Right renal pelvis (tissue), 4 donors: ENCODE measurements at places on chromosomes 3 and 15.

DNA sequence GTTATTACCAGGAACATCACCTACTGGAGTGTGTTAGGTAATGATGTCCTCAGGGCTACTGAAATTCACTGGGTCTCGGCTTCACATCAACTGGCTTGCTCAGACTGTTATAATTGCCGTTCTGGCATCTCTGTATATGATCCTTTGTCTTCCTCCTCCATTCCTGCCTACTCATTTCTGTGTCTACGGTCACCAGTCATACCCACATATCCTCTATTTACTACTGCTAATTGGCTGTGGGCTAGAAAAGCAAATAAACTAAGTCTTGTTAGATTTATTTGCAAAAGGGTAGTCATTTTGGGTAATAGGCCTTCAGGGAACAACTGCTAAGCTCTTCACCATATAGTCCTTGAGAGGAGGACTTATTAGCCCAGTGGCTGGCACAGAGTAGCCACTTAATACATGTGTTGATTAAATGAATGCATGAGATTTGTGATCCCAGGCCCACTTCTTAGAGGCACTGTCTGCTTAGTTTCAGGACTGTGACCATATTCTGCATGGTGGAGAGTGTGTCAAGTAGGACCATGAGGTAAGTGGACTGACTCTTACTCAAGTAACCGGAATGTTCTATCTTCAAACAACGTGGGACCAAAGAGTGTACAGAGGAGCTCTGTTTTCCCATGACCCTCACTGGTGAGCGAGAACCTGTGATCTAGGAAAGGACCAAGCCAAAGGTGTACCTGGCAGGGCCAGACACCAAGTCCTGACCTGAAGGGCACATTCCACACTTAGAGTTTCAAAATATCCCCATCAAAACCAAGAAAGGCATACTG lies 13.2 kb downstream of the ZDHHC3 start:
- DNase-seq, result no peak

GRCh38 chr3:29642393-29643033 lies 361.6 kb downstream of the RBMS3 start:
- DNase-seq, result no peak

DNA sequence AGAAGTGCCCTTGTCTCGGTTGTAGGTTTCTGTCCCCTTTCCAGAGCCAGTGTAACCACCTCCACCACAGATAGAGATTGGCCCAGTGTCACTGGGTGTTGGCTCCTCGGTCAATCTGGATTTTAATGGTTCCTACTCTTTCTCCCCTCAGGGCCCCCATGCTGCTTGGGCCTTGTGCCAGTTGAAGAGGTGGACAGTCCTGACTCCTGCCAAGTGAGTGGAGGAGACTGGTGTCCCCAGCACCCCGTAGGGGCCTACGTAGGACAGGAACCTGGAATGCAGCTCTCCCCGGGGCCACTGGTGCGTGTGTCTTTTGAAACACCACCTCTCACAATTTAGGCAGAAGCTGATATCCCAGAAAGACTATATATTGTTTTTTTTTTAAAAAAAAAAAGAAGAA lies 75.2 kb downstream of the BOC start:
- no peak for DNase-seq

DNA sequence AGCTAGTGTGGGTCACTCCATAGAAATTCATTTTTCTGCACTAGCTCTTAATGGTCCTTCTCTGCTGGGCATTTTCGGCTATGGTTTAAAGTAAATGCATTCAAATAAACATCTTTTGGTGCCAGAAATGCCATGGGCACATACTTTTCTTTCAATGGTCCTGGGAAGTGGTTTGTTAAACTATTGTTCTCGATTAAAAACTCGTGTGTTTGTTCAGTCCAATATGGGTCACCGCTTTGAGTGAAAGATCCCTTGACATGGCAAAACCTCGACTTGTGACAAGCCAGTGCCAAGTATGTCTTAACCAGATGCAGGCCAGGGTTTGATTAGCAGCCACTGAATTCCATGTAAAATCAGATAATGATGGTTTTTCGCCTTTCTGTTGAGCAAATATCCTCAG lies 331.9 kb upstream of the WNT5A start:
- no peak for DNase-seq
